ENCODE measurements at places on chromosomes 3 and 15.
A peak's percentile ranks its signal among the peaks of the same experiment; 100 is the strongest.

GRCh38 chr3:132326251-132326650 lies 9.0 kb downstream of the ACP3 start:
- no peak for DNase-seq

DNA sequence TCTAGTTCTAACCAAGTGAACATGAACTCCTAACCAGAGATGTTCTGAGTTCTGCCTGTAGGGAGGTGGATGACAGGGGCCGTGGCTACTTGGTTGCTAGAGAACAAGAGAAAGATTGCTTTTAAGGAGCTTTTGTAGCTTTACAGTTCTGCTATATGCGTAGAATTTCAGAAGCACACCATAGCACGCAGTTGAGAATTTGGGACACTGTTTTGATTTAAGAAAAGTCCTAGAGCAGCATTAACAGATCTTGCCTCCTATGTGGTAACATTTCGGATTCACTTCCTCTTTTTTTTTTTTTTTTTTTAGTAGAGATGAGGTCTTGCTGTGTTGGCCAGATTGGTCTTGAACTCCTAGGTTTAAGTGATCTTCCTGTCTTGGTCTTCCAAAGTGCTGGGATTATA lies 181.7 kb downstream of the TCF12 start:
- no peak for DNase-seq

GRCh38 chr3:99172736-99173657 lies 271.5 kb upstream of the DCBLD2 start:
- peak; percentile 81 for DNase-seq

DNA sequence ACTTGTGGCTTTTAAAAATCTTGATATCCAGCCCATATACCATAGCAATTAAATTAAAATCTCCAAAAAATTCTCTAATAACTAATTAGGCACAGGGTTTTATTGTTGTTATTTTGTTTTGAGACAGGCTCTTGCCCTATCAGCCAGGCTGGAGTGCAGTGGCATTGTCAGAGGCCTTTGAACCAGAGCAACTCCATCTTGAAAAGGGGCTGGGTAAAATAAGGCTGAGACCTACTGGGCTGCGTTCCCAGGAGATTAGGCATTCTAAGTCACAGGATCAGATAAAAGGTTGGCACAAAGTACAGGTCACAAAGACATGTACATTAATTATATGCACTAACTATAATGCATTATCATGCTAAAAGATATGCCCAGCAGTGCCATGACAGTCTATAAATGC lies 31.2 kb upstream of the ACP3 start:
- DNase-seq, result no peak

DNA sequence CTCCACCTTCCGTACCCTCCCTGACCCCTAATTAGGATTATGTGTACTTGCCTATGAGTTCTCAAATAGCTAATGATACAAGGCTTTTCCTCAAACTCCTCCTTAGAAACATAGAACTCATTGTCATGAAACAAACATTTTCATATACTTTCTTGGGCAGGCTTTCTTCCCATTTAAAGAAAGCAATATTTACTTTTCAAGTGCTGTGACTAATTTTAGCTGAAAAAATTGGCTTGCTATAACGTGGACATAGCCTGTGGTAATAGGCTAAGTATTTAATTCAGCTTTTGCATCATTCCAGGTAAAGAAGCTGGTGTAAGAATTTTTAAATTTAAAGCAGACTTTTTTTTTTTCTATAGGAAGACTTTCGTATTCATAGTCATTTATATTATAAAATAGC lies 208.7 kb downstream of the SOX2 start:
- DNase-seq, result no peak

- no peak for DNase-seq
Observed at GRCh38 chr3:171727288-171727687, 83.0 kb downstream of the PLD1 start.

All from NCI-H82 (cell line).